Tibial nerve (tissue), 4 donors: ENCODE measurements at places on chromosomes 2 and 18. TPM values are rescaled to one million over a fixed set of nuclear protein-coding genes. Genes with fewer than 3 reads are reported as not detected.

LYPD1 gene
- 3.1 TPM for total RNA-seq

CCDC178 gene
- total RNA-seq = 2.4 TPM

LOXHD1 gene
- under 0.01 TPM for total RNA-seq

TUBB8B gene
- total RNA-seq = not detected

SPATA3 gene
- not detected for total RNA-seq

PDCD1 gene
- total RNA-seq = 0.22 TPM

POTEC gene
- not detected for total RNA-seq

NPHP1 gene
- total RNA-seq = 8.7 TPM

SULT1C4 gene
- 2.4 TPM for total RNA-seq

- DNase-seq = no peak
Measured at GRCh38 chr2:199932312-199932855, 21.3 kb downstream of the C2orf69 start.

GRCh38 chr2:168602846-168603401 lies 146.9 kb downstream of the CERS6 start:
- no peak for DNase-seq

DNA sequence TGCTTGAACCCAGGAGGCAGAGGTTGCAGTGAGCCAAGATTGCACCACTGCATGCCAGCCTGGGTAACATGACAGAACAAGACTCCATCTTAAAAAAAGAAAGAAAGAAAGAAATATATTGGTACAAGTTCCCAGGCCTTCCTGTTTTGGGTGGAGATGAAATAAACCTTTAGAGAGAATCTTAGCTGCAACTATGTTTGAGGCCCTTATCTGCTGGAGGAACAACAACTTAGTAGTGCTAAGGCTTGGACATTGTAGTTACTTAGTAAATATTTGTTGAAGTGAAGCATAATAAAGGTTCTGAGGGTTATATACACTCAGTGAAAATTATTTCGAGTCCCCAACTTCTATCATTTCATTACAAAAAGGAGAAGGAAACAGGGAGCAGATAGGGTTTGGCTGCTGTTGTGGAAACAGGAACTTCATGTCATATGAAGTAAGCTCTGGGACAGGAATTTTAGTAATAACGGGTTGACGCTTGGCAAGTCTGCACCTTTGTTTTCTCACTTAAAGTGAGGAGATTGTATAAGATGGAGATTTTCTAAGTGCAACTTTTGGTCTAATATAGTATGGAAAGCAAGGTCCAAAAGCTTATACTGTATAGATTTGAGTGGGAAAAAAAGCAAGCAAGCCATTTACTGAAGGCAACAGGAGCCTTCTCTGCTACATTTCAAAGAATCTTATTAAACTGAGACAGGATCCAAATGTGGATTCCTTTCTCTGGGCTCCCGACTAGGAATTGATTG lies 40.0 kb upstream of the AGPS start:
- no peak for DNase-seq

DNA sequence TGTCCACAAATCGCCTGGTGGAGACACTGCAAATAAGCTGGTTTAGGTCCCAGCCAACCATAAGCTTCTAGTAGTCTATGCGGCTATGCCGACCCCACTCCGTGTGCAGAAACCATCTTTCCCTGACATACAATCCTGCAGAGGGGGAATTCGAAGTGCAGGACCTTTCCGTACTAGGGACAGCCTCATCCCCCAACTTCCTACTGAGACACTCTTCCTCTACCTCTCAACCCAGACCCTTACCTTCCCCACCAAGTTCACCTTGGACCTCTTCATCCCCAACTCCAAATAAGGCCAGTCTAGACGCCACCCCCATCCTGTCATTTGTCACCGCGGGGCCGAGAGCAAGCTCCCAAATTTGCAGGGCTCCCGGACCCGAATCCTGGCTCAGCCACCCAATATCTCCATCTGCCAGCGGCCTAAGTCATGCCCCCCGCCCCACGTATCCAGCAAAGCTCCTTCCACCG lies 496 bp downstream of the SUCLG1 start:
- no peak for DNase-seq

DNA sequence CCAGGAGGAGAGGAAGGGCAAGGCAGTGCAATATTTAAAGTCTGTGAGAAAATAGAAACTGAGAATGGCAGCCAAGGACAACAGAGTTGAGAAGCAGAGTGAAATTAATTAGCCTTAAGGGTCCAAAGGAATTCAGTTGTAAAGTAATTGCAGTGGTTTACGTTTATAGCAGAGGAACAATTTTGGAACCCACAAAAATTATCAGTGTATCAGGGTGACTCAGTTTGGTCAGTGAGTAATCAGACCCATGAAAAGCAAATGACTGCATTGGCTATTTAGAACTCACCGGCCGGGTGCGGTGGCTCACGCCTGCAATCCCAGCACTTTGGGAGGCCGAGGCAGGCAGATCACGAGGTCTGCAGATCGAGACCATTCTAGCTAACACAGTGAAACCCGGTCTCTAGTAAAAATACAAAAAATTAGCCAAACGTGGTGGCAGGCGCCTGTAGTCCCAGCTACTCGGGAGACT lies 245.8 kb upstream of the SLC39A10 start:
- DNase-seq = no peak

GRCh38 chr18:50194631-50195532 lies at the start of gene MYO5B:
Gene MYO5B (minus strand): TSS chr18:50195147. CDS start chr18:50194793, 354 bp downstream.
- no peak for DNase-seq

DNA sequence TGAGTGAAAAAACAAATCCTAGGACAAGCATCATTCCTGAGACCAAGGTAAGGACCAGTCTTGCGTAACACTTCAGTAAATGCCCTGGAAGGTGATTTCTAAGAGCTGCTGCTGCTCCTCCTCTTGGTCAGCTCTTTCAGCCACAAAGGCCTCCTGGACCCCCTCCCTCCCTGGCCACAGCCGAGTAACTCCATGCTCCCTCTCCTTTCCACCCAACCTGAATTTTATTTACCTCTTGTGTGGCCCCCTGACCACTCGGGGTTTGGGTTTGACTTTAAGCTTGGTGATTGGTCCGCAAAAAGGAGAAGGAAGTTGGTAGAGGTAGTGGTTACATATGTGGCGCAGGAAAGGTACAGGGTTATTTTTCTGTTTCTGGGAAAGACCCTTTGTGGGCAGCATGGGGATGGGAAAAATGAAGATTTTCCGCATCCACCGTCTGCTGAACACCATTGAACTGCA lies 9.2 kb downstream of the HTRA2 start:
- DNase-seq = no peak

DNA sequence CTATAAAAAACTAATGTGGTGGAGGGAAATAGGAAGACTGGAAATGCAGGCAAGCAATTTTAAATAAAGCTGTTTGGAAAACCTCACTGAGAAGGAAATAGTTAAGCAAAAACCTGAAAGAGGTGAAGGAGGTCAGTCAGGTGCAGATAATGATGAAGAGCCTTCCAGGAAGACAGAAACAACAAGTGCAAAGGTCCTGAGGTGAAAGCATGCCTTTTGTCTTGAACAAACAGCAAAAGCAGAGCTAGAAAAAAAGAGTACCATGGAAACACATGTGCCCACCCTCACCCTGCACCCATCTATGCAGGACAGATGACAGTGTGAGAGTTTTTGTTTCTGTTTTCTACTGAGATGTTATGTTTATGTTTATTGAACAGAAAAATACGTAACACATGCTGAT lies 8.1 kb upstream of the ZBTB14 start:
- no peak for DNase-seq

- no peak for DNase-seq
Measured at GRCh38 chr2:180268006-180268405, 260.9 kb upstream of the CWC22 start.

DNA sequence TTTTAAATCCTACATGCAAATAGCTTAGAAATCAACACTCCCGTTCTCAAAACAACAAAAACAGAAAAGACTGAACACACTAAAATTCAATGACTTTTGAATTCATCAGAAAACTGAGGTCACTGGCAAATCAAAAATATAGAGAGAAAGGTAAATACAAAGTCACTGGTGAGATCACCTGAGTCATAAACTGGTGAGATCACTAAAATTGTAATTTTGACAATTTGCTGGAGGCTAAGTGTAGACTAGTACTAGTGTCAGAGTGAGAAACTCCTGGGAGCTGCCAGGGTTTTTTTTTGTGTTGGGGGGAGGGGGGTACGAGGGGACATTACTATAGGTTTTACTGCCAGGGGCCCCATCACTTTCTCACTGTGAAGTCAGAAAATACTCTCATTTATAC lies 1876.0 kb upstream of the CELF4 start:
- DNase-seq = no peak

DNA sequence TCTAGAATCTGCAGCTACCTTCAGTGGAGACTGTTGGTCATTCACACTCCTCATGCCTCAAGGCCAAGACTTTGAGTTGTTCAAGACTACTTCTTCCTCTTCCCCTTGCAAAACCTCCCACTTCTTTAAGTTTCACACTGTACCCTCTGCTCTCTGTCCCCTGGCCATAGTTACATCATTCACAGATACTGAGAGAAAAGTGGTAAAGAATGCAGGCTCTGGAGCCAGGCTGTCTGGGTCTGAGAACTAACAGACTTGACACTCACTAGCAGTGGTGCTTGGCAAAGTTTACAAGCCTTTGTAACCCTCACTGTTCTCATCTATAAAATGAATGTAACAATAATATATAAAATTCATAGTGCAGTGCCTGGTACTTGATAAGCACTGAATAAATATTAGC lies 61.8 kb downstream of the CDH20 start:
- DNase-seq = no peak

DNA sequence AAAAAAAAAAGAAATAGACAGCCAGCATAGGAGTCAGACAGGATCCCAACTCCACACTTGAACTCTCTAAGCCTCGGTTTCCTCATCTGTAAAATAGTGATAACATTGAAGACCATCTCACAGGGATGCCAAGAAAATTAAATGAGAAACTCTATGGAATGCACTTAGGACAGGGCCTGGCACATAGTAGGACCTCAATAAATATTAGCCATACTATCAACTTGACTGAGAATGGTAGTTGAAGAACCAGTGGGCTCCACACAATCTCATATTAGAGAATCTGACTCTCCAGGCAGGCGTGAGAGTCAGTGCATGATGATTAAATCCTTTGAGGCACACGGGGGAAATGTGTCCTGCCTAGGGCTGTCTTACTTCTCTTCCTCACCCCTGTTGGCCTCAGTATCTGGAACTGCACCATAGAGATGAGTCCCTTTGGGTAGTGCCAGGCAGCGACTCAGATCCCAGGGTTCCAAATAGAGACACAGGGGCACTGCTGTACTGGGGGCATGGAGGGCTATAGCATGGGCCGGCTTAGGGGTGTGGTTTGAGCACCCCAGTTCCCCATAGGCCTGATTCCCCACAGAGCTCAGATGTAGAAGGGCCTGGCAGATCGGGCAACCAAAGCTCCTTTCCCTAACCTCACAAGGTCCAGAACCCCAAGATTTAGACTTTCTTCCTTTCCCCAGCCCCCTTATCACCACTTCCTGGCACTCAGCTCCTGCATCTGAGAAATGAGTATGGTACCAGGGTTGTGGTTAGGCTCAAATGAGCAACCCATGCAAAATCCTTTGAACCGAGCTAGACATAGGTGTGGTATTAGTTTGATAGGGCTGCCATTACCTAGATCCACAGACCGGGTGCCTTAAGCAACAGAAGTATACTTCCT lies 51.3 kb upstream of the CAB39 start:
- no peak for DNase-seq

- DNase-seq = no peak
Measured at GRCh38 chr2:154370873-154371272, 327.6 kb upstream of the KCNJ3 start.

DNA sequence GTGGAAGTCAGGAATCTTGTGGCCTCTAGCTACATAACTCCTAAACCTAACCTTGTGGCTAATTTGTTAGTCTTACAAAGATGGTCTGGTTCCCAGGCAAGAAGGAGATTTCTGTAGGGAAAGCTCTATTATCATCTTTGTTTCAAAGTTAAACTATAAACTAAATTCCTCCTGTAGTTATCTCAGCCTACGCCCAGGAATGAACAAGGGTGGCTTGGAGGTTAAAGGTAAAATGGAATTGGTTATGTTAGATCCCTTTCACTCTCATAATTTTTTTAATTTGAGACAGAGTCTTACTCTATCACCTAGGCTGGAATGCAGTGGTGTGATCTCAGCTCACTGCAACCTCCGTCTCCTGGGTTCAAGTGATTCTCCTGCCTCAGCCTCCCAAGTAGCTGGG lies 24.6 kb upstream of the PDK1 start:
- no peak for DNase-seq

- DNase-seq = no peak
Measured at GRCh38 chr2:165648801-165649200, 145.2 kb downstream of the GALNT3 start.

- no peak for DNase-seq
Measured at GRCh38 chr2:54750040-54750439, 26.6 kb downstream of the EML6 start.

GRCh38 chr2:45406621-45407020 lies 204.4 kb downstream of the SRBD1 start:
- no peak for DNase-seq

DNA sequence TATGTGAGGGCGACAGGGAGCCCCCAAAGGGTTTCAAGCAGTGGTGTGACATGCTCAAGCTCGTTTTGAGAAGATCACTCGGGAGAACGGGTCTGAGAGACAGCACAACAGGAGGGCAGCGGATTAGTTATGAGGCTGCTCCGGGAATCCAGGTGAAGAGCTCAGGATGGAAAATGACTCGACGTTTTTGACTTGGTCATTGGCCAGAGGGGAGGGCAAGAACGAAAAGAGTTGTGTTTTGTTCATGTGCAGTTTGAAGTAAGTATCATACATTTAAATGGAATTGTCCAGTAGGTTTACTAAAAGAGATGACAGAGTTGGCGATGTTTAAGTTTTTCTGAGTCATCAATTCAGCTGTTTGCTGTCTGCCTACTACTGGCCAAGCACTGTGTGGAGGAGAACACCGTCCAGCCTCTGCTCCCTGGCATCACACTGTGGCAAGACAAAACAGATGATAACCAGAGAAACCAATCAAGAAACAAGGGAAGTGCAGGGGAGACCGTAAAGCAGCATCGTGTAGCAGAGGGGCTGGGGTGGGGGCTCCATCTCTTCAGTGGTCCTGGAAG lies 25.3 kb upstream of the ANXA4 start:
- DNase-seq = no peak

GRCh38 chr2:12923907-12924610 lies 207.3 kb downstream of the TRIB2 start:
- DNase-seq = no peak

DNA sequence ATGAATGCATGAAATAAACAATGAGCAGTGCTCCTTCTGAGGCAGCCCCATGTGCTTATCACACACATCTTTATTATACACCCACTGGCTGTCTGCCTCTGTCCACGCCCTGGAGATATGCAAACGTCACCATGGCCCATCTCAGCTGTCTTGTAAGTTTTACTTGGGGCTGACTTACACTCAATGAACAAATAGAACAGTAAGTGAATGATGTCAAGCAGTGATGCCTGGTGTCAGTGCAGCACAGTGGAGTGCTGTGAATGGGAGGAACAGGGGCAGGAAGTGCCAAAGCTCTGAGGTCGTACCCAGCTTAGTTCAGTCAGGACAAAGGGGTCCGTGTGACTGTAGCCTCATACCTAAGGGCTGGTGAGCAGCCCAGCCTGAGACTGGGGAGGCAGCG lies 659.5 kb upstream of the HS6ST1 start:
- DNase-seq = no peak

- no peak for DNase-seq
Measured at GRCh38 chr18:23716516-23716915, 27.3 kb downstream of the LAMA3 start.
